ENCODE measurements at places on chromosomes 16 and 17.
A peak's percentile ranks its signal among the peaks of the same experiment; 100 is the strongest.

DNA sequence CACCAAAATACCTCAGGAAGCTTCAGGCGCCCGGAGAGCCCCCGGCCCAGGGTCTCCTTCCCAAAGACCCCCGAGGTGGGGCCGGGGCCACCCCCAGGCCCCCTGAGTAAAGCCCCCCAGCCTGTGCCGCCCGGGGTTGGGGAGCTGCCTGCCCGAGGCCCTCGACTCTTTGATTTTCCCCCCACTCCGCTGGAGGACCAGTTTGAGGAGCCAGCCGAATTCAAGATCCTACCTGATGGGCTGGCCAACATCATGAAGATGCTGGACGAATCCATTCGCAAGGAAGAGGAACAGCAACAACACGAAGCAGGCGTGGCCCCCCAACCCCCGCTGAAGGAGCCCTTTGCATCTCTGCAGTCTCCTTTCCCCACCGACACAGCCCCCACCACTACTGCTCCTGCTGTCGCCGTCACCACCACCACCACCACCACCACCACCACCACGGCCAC is 6.7 kb upstream of the TMEM88 start:
- H3K36me3 ChIP-seq: no peaks in the 10 kb centered on the region
- H3K27me3 ChIP-seq: peaks cover 83% of the 10 kb centered on the region
- no peak for DNase-seq
- no peak overlapping the region for H3K4me3 ChIP-seq
- no peak overlapping the region for H3K27ac ChIP-seq

DNA sequence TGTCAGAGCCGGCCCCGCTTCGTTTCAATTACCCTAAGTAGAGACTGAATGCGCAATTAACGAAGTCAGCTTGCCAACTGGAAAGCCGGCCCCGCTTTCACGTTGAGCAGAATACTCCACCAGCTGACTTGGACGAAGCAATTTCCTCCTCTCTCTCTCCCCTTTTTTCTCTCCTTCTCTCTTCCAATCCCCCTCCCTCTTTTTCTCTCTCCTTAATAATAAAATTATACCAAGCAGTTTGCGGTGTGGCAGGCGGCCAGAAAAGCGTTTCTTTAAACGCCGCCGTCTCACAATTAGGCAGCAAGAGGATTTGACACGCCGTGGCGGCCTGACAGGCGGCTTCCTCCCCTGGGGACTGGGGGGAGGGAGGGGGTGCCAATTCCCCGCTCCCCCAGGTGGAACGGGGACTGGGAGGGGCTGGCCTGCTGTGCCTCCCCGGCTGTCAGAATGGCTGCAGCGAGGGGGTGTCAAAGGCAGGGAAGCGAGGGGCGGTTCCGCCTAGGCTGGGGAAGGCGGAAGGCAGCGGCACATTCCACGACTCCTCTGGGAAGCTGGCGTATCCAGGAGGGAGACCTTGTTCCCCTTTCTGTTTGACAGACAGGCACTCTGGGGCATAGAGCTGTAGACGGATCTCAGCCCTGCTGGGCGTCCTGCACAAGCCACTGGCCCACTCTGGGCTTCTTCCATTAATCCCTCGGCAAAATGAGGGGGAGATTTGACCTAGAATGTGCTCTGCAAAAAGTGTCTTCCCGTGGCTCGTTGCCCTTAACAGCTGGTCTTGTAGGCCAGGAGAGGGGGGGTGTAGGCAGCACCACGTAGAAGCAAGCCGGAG is 52.7 kb downstream of the SREBF1 start:
- H3K36me3 ChIP-seq: no peaks in the 10 kb centered on the region
- no peak overlapping the region for H3K27ac ChIP-seq

- H3K27me3 ChIP-seq: no peaks in the 10 kb centered on the region
- no peaks in the 10 kb centered on the region for H3K36me3 ChIP-seq
- DNase-seq: no peak
- no peak overlapping the region for H3K27ac ChIP-seq
- H3K4me3 ChIP-seq: no peak overlapping the region
Observed at GRCh38 chr17:32672711-32673110, 185.9 kb downstream of the CDK5R1 start.

DNA sequence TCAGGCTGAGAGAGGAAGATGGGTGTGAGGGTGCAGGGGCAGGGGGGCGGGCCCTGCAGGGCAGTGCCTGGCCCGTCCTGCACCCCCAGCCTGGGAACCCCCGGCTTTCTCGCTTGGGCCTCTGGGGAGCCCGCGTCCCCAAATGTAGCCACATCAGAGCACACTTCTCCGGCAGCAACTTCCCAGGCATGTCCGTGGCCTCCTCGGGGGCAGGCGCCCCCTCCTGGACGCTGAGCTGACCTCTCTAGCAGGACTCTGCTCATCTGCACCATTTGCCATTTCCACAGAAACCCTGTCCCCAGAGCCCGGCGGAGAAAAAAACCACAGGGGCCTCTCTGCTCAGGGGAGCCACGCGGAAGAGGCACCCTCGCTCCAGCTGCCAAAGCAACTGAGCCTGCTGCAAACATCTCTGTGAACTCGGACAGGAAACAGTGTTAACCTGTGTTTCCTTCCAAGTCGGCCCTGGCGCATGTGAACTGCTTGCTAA is 63.4 kb downstream of the KLHDC4 start:
- no peaks in the 10 kb centered on the region for H3K36me3 ChIP-seq
- no peaks in the 10 kb centered on the region for H3K27me3 ChIP-seq
- peak overlapping the region; percentile 53 for H3K27ac ChIP-seq
- H3K4me3 ChIP-seq: no peak overlapping the region
- no peaks in the 10 kb centered on the region for H3K4me1 ChIP-seq
- DNase-seq: peak; percentile 83

DNA sequence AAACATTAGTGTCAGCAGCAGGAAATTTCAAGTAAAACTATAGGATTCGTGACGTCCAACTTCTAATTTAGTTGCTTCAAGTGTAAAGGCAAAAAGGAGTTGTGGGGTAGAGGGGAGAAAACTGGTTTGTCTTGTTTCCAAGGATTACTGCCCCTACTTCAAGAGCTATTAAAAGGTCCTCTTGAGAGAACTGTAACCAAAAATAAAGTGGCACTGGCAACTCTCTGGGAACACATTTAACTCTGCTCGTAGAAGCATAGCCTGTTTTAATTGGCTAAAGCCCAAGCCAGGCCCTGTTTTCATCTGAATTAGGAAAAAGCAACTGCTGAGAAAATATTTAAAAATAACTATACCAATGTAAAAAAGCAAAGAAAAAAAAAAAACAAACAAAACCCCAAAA is 51.8 kb upstream of the AKAP1 start:
- no peak overlapping the region for H3K4me3 ChIP-seq
- no peak overlapping the region for H3K27ac ChIP-seq
- peaks cover 5% of the 10 kb centered on the region for H3K4me1 ChIP-seq
- no peak for DNase-seq
- H3K27me3 ChIP-seq: no peaks in the 10 kb centered on the region

DNA sequence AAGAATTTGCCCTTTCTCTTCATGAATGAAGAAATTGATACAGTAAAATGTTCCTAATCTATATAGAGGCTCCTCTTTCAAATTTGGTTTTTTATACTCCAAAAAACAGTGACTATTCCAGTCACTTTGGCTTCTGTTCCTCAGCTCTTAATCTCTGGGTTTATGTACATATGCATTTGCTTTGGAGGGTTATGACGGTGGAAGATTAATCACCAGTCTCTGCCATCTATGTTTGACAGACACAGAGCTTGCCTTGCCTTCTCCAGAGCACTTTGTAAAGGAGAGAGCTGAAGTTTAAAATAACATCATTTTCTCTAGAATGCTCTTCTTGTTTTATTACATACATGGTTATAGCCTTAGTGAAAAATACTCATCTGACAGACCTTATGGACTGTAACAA is 99.3 kb downstream of the NLK start:
- no peak overlapping the region for H3K4me3 ChIP-seq
- no peak overlapping the region for H3K27ac ChIP-seq
- peaks cover 2% of the 10 kb centered on the region for H3K4me1 ChIP-seq
- DNase-seq: no peak
- H3K36me3 ChIP-seq: no peaks in the 10 kb centered on the region

- H3K27ac ChIP-seq: no peak overlapping the region
- no peak overlapping the region for H3K4me3 ChIP-seq
- no peak for DNase-seq
- no peaks in the 10 kb centered on the region for H3K27me3 ChIP-seq
- H3K36me3 ChIP-seq: no peaks in the 10 kb centered on the region
Observed at GRCh38 chr16:23227529-23227928, 45.0 kb downstream of the SCNN1G start.

GRCh38 chr16:81650982-81651562 is 128.0 kb upstream of the PLCG2 start:
- H3K36me3 ChIP-seq: peaks cover 11% of the 10 kb centered on the region
- DNase-seq: peak; percentile 55
- peaks cover 22% of the 10 kb centered on the region for H3K4me1 ChIP-seq
- H3K27ac ChIP-seq: peak overlapping the region; percentile 82

DNA sequence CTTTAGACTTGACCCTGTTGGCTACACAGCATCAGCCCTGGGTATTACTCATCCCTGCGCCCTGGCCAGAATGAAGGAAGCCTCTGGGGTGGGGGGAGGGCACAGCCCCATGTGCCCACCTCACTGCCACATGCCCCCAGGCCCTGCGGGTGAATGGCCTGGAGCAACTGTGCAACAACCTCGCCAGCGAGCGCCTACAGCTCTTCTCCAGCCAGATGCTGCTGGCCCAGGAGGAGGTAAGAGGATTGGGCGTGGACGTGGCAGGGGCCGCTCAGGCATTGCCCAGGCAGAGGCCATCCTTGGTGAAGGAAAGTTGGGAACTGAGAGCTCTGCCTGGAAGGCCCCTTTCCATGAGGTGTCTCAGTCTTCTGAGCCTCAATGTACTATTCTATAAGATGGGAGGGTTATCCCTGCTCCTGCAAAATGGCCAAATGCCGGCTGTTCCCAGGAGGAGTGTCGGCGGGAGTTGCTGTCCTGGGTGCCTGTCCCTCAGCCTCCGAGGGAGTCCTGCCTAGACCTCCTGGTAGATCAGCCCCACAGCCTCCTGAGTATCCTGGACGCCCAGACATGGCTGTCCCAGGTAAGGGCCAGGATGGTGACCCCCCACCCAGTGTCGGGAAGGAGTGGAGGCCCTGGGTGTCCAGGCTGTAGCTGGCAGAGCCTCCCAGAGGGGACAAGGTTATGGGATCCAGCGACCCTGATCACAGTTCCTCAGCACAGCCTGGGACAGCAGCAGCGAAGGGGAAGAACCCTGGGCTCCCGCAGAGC is 8.9 kb downstream of the MYO15B start:
- H3K4me3 ChIP-seq: no peak overlapping the region
- H3K27me3 ChIP-seq: no peaks in the 10 kb centered on the region
- no peaks in the 10 kb centered on the region for H3K4me1 ChIP-seq
- no peak for DNase-seq

GRCh38 chr17:81811705-81812570 is 8.0 kb downstream of the GCGR start:
- H3K4me3 ChIP-seq: no peak overlapping the region
- no peak for DNase-seq
- no peak overlapping the region for H3K27ac ChIP-seq
- H3K27me3 ChIP-seq: no peaks in the 10 kb centered on the region
- H3K36me3 ChIP-seq: no peaks in the 10 kb centered on the region
- H3K4me1 ChIP-seq: no peaks in the 10 kb centered on the region

DNA sequence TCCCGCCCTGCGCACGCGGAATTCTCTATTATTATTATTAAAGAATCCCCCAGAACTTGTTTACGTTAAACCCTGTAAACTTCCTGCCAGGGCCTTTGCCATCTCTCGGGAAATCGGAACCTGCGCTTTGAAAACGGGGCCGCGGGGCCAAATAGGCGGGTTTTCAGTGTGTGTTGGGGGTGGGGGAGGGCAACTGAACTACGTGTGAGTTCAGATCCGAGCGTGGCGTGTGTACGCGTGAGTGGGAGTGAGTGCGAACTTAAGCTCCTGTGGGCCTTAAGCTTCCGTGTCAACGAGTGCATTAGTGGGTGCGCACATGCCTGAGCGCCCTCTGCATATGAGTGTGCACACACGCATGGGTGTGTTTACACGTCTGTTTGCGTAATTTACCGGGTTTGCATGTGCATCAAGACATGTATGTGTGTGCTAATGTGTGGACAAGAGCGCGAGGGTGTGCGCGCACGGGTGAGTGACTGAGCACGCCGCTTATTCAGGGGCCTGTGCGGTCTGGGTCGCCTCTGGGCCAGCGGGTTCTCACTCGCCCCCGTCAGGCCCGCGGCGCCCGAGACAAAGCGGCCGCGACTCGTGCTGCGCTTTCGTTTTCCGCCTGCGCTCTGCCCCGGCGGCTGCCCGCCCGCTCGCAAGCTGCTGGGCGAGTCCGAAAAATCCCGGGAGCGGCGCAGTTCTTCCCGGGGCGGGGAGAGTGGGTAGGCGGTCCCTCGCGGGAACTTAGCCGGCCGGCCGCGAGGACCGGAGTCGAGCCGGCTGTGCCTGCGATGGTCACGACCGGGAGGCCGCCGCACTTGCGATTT is 1.2 kb upstream of the FOXF1 start:
- peak; percentile 63 for DNase-seq
- H3K36me3 ChIP-seq: no peaks in the 10 kb centered on the region
- no peak overlapping the region for H3K27ac ChIP-seq
- H3K4me3 ChIP-seq: peak overlapping the region; percentile 55
- H3K27me3 ChIP-seq: peaks cover 100% of the 10 kb centered on the region
